ENCODE measurements at places on chromosomes 3 and 15.

DNA sequence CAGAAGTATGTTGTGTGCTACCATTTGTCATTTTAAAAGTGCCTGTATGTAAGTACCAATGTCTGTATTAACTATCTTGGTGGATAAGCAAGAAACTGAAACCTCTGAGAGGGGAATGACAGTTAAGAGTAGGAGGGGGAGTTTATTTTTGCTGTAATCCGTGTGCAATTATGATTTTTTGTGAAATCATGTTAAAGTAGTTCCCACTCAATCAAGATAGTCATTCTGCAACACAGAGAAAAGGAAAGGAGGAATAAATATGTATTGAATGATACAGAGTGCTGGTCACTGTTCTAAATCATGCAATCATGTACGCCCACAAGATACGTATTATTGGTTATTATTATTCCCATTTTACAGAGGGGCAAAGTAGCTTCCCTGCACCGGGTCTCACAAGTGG lies 105.1 kb upstream of the UBE2E1 start:
- DNase-seq, result no peak

DNA sequence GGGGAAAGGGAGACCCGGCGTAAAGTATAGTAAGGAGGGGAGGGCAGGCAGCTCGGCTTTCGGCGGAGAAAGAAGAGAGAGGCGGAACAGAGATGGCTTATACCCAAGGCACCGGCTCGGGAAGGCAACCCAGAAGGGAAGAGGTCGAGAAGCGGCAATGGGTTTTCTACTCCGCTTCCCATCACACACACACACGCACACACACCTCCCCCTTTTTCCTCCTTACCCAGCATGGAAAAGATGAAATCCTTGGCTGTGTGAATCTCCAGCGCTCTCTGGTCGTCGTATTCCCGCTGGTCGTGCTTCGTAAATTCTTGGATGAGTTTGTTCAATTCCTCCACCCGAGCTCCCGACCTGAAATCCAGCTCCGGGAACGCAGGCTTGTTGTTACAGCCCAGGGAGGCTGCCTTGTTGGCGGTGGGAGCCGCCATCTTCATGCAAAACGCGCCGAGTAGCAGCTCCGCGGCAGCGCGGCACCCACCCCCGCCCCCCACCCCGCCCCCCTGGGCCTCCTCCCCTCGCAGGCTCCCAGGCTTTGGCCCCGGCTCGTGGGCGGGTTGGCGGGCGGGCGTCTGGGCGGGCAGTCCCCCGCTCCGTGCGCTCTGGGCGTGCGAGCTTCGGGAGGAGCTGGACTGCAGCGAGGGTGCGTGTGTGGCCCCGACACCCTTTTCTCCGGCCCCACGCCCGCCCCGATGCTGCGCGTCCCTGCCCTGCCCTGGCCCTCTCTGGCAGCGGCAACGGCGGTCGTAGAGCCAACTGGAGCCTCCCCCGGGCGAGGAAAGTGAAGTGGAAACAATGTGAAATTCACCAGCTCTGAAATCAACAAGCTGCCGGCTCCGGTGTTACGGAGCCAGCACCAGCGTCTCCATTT lies at the start of gene MB21D2:
Gene MB21D2, minus strand, starts transcription at position 453 of the 871 bp plus-strand sequence. Its CDS starts 16 bp downstream, at position 437.
- peak; percentile 63 for DNase-seq

- DNase-seq, result no peak
Observed at GRCh38 chr3:76724706-76725105, 315.2 kb upstream of the ROBO2 start.

- DNase-seq, result no peak
Observed at GRCh38 chr3:115245438-115245837, 98.3 kb upstream of the ZBTB20 start.

GRCh38 chr15:73939138-73939537 lies 12.9 kb downstream of the LOXL1 start:
- DNase-seq, result no peak

- DNase-seq, result no peak
Observed at GRCh38 chr15:99139276-99139675, 34.4 kb downstream of the SYNM start.

GRCh38 chr15:99435877-99436541 lies 129.8 kb upstream of the MEF2A start:
- DNase-seq, result no peak
